ENCODE measurements at places on chromosomes 7 and 10.
A peak's percentile ranks its signal among the peaks of the same experiment; 100 is the strongest.

DNA sequence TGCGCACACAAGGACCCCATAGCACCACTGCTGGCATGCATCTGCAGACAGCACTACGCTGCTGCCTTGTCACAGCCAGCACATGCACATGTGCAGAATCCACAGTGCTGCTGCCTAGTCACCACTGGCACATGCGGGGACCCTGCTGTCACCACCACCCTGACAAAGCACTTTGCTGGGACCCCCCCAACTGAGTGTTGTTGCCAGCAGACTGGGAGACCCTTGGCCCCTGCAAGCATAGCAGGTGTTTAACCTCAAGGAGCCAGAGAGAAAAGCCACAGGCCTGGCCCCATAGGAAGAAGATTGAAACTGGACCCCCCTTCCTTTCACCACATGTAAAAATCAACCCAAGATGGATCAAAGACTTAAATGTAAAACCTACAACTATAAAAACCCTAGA, 211.2 kb downstream of the ITGB1 start:
- ATAC-seq: no peak

DNA sequence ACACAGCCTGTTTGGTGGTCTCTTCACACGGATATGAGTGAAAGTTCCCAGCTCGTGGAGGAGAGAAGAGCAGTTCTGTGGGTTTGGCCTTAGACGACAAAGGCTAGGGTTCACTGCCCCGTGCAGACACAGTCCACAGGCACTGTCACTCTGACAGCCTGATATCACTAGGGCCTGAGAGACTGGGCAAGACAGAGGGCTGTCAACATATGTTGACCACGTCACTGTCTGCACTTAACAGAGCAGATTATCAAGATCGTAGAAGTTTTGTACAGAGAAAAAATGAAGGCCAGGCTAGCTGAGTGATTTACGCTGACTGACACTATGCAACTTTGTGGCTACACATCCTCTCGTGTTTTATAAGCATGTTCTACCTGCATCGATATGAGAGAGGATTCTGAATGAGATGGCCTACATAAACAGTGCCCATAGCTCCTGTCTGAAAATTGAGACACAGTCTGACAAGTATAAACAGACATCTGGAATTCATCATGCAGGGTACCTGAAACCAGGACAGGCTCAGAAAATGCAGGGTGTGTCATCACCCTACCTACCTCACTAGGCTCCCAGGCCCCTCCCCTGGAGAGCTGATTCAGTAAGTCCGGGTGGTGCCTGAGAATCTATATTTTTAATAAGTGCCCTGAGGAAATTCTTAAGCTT, 120.0 kb downstream of the SGMS1 start:
- ATAC-seq: no peak

GRCh38 chr7:27519793-27520469, 142.8 kb downstream of the HIBADH start:
- no peak for ATAC-seq

- no peak for ATAC-seq
Measured at GRCh38 chr7:121575194-121575765, 179.2 kb upstream of the FAM3C start.

DNA sequence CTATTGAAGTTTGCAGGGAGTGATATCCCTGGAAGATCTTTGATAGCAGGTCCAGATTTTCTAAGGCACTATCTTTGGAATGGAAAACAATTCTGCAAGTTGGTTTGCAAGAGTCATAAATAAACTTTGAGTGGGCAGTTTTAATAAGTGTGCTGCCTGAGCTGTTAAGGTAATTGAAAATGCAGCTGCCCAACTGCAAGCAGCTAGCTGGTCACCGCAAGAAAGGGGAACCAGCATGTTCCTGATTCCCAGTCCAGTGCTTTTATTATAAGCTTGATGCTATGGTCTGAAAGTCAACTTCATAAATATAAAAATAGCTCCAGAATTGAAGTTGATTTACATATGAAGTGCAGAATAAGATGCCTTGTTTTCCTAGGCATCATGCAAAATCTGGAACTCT, 308.4 kb downstream of the ZNF248 start:
- no peak for ATAC-seq

GRCh38 chr10:26215935-26216584, 514 bp upstream of the GAD2 start:
- peak; percentile 83 for ATAC-seq
